ENCODE measurements at places on chromosomes 6 and 20. TPM values are rescaled to one million over a fixed set of nuclear protein-coding genes. Genes with fewer than 3 reads are reported as not detected.

DNA sequence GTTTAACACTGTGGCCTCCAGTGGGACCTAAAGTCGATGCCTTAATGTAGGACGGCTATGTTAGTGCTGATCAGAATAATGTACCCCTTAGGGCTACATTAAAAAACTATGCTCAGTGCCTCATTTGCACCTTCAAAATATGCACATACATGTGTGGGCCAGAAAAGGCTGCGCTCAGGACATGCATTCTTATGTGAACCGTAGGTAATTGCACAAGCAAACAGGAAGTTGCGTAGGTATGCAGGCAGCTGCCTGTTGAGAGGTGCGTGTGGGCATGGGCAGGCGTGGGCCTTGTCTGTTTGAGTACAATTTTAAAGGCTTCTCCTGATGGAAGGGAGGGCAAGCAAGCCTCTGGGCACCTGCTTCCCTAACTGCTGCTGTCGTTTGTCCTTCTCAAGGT lies 116.2 kb upstream of the JAG1 start:
- no peak overlapping the region for H3K27ac ChIP-seq
- no peaks in the 10 kb centered on the region for H3K4me1 ChIP-seq
- no peak overlapping the region for H3K4me3 ChIP-seq
- H3K36me3 ChIP-seq, result no peaks in the 10 kb centered on the region

DNA sequence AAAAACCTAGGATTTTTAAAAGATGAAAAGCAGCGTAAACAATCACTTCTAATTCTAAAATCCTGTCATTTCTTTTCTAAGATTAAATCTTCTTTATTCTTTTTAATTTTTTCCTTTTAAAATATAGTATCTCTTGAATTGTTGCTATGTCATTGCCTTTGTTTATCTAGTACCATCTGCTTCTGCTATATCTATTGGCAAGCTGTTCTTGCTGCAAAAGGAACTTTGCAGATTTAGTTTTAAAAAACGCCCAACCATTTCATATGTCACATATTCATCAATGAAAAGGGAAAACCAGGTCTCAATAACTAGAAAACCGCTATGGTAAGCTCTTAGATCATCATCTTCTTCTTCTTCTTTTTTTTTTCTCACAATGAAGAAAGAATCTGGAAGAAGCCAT lies 11.5 kb upstream of the EEF1A1 start:
- no peak overlapping the region for H3K4me3 ChIP-seq
- no peaks in the 10 kb centered on the region for H3K4me1 ChIP-seq
- no peaks in the 10 kb centered on the region for H3K27me3 ChIP-seq
- H3K27ac ChIP-seq, result no peak overlapping the region

TGM2 gene
- total RNA-seq, result 639 TPM

TGM3 gene
- not detected for total RNA-seq

- H3K4me1 ChIP-seq, result no peaks in the 10 kb centered on the region
- no peak for DNase-seq
- H3K4me3 ChIP-seq, result no peak overlapping the region
Measured at GRCh38 chr6:34608321-34609091, 52.4 kb upstream of the SPDEF start.

MTFR2 gene
- total RNA-seq, result not detected

GRCh38 chr6:53692172-53692571 lies 26.6 kb upstream of the KLHL31 start:
- DNase-seq, result no peak
- H3K36me3 ChIP-seq, result no peaks in the 10 kb centered on the region
- H3K27me3 ChIP-seq, result no peaks in the 10 kb centered on the region
- no peak overlapping the region for H3K27ac ChIP-seq

DNA sequence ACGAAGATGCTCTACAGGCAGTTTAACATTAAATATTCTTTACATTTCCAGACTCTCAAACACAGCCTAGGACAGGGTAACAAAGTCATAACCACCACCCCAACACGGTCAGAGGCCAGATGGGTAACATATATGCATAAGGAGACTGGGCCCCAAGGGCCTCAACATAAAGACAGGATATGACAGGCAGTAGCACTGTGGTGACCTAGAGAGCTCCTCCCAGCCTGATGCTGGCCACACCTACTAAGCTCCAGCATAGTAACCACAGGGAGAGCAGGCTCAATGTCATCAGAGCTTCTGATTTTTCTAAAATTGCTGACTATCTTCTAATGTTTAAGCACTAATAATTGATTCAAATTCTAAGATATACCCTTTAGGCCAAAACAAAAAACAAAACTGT lies 21.7 kb downstream of the SMLR1 start:
- DNase-seq, result no peak
- no peak overlapping the region for H3K4me3 ChIP-seq
- no peaks in the 10 kb centered on the region for H3K27me3 ChIP-seq
- no peaks in the 10 kb centered on the region for H3K36me3 ChIP-seq
- H3K4me1 ChIP-seq, result no peaks in the 10 kb centered on the region

GMPR gene
- 12.1 TPM for total RNA-seq

- no peak overlapping the region for H3K27ac ChIP-seq
- no peak overlapping the region for H3K4me3 ChIP-seq
- no peaks in the 10 kb centered on the region for H3K27me3 ChIP-seq
- no peak for DNase-seq
- no peaks in the 10 kb centered on the region for H3K4me1 ChIP-seq
- H3K36me3 ChIP-seq, result no peaks in the 10 kb centered on the region
Measured at GRCh38 chr6:4164456-4164855, 29.1 kb upstream of the ECI2 start.
